ENCODE measurements at places on chromosomes 7 and 10. TPM values are rescaled to one million over a fixed set of nuclear protein-coding genes. Genes with fewer than 3 reads are reported as not detected.

- no peaks in the 10 kb centered on the region for H3K36me3 ChIP-seq
- DNase-seq, result no peak
- H3K27me3 ChIP-seq, result no peaks in the 10 kb centered on the region
- no peak overlapping the region for H3K4me3 ChIP-seq
- H3K4me1 ChIP-seq, result peaks cover 42% of the 10 kb centered on the region
Observed at GRCh38 chr10:97020452-97021400, 165.0 kb downstream of the SLIT1 start.

DNA sequence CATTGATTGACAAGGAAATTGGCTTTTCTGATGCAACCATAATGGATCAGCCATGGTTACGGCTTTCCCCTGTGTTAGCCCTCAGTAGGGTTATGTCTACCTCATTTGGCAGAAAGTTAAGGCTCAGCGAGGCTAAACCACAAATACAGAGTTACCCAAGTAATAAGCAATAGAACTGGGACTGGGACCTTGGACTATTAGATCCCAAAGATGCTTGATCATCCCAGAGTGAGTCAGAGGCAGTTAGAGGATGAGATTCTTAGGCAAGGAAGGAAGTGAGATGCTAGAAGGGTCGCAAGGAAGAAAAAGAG lies 401.4 kb downstream of the TNS3 start:
- H3K27ac ChIP-seq, result no peak overlapping the region
- no peaks in the 10 kb centered on the region for H3K36me3 ChIP-seq
- H3K4me3 ChIP-seq, result no peak overlapping the region

- no peak overlapping the region for H3K4me3 ChIP-seq
- H3K27ac ChIP-seq, result no peak overlapping the region
- no peak for DNase-seq
- no peaks in the 10 kb centered on the region for H3K36me3 ChIP-seq
Observed at GRCh38 chr10:71059054-71059818, 153.1 kb upstream of the UNC5B start.

- H3K4me1 ChIP-seq, result no peaks in the 10 kb centered on the region
- no peak for DNase-seq
- H3K4me3 ChIP-seq, result no peak overlapping the region
- no peaks in the 10 kb centered on the region for H3K27me3 ChIP-seq
Observed at GRCh38 chr7:102024769-102025391, 207.5 kb downstream of the CUX1 start.

DNA sequence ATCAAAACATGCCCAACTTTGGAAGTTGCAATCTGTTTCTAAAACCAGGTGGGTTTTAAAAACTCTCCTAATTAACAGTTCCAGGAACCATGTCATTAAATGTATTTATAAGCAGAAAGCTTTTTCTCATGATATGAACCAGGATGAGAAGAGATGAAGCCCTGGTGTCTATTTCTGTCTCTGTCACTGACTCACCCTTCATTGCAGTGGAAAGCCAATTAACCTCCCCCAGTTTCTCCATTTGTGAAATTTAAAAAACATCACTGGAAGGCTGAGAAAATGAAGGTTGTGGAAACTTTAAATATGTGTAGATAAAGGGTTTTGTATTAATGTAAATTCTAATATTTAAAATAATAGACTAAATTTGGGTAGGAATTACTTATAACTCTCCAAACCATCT lies 1088.0 kb downstream of the SORCS1 start:
- no peaks in the 10 kb centered on the region for H3K4me1 ChIP-seq
- no peaks in the 10 kb centered on the region for H3K36me3 ChIP-seq
- no peak overlapping the region for H3K27ac ChIP-seq
- no peaks in the 10 kb centered on the region for H3K27me3 ChIP-seq
- no peak for DNase-seq

- no peak overlapping the region for H3K4me3 ChIP-seq
- no peaks in the 10 kb centered on the region for H3K36me3 ChIP-seq
- no peaks in the 10 kb centered on the region for H3K27me3 ChIP-seq
- DNase-seq, result no peak
- no peaks in the 10 kb centered on the region for H3K4me1 ChIP-seq
- no peak overlapping the region for H3K27ac ChIP-seq
Observed at GRCh38 chr7:88104732-88105131, 115.1 kb downstream of the SRI start.

DNA sequence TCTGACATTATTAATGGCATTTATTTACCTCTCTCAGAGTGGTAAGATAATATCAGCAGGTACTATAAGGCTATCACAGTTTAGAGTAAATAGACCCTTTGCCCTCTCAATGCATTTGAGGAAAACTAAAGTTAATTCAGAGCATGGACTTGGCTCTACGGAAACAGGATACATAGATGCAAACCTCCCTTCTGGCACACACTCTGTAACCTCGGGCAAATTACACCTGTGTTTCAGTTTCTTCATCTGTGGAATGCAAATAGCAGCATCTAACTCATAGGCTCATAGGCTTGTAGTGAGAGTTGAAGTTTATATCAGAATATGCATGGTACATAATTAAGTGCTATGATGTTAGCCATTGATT lies 5.6 kb downstream of the RAPGEF5 start:
- peaks cover 38% of the 10 kb centered on the region for H3K27me3 ChIP-seq
- H3K4me3 ChIP-seq, result no peak overlapping the region
- DNase-seq, result no peak
- no peak overlapping the region for H3K27ac ChIP-seq
- H3K4me1 ChIP-seq, result peaks cover 5% of the 10 kb centered on the region

GRCh38 chr7:100080907-100081534 lies 502 bp downstream of the ZNF3 start:
- no peak for DNase-seq
- H3K36me3 ChIP-seq, result peaks cover 20% of the 10 kb centered on the region
- peak overlapping the region; percentile 92 for H3K27ac ChIP-seq
- H3K4me1 ChIP-seq, result peaks cover 30% of the 10 kb centered on the region

- peaks cover 28% of the 10 kb centered on the region for H3K4me1 ChIP-seq
- DNase-seq, result no peak
- H3K27me3 ChIP-seq, result no peaks in the 10 kb centered on the region
Observed at GRCh38 chr7:86949052-86949778, 110.2 kb downstream of the ELAPOR2 start.

DNA sequence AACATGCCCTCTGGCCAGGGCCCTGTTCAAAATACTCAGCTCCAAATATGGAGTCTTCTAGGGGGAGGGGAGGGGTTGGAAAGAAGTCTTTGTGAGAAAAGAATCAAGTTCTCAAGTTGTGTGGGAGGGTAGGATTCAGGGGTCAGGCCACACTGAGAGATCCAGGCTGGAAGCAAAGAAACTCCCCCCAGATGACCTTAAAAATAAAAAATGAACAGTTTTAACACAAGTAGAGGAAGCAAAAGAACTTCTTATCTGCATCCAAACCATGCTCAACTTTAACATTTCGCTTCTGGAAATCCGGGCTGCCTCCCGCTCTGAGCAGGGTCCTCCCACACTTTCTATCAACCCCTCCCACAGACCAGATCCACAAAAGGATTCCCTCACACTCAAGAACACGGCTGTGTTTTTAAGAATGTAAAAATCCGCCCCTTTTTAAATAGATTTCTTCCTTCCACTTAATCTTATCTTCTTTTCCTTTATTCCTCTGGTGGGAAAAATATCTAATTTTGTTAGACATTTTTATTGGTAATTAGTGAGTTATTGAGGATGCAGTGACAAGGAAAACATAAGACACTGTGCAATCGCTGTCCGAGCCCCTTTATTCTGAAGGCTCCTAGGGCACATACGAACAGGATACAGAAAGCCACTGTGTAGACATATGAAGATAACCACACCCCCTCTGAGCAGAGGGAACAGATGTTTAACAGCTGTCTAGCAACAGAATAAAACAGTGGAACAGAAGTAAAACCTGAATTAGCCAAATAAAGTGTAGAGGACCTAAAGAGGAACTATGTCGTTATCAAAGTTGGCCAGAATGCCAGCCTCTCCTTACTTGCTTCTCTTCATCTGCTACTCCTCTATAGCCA lies 43.8 kb downstream of the CYTH3 start:
- peak overlapping the region; percentile 57 for H3K4me3 ChIP-seq
- H3K36me3 ChIP-seq, result no peaks in the 10 kb centered on the region
- DNase-seq, result no peak
- peak overlapping the region; percentile 93 for H3K27ac ChIP-seq
- H3K27me3 ChIP-seq, result no peaks in the 10 kb centered on the region

DNA sequence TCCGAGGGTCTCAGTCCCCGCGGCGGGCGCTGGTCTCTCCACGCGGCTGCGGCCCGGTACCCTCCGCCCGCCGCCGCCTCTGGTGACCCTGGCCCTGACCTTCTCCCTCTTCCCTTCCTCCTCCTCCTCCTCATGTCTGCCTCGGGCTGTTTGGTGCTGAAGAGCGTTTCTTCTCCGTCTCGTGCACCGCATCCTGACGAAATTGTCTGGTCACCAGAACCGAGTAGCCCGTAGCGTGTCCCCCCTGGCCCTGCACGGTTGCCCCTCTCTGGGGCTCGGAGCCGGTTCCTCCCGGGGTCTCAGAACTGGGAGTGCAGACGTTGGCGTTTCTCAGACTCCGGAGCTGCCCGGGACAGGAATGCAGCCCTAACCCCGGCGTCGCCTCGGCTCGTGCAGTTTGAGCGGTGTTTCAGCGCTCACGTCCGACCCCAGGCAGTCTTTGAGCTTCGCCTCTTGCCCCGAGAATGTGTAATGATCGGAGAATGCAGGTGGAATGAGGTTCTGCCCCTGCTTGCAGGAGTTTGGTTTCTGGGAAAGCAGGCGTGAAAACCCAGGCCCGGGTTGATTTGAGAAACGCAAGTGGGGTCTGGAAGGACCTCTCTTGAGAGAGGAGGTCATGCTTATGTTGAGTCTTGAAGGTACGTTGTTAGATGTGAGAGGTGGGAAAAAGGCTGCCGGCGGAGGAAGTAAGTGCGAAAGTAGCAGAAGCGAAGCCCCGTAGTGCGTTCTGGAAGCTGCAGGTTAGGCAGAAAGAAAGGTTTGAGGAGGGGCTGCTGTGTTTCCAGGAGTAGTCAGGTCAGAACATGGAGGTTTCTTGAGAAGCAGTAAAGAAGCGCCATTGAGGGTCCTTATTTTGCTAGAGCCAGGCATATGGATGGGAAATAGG lies 743 bp downstream of the RBM17 start:
- H3K27me3 ChIP-seq, result peaks cover 18% of the 10 kb centered on the region
- peak overlapping the region; percentile 88 for H3K4me3 ChIP-seq
- peak overlapping the region; percentile 12 for H3K27ac ChIP-seq
- peak; percentile 83 for DNase-seq

- no peaks in the 10 kb centered on the region for H3K4me1 ChIP-seq
- H3K36me3 ChIP-seq, result no peaks in the 10 kb centered on the region
- H3K27me3 ChIP-seq, result peaks cover 12% of the 10 kb centered on the region
- no peak overlapping the region for H3K4me3 ChIP-seq
- no peak for DNase-seq
- no peak overlapping the region for H3K27ac ChIP-seq
Observed at GRCh38 chr7:1693419-1693990, 23.4 kb downstream of the ELFN1 start.

DNA sequence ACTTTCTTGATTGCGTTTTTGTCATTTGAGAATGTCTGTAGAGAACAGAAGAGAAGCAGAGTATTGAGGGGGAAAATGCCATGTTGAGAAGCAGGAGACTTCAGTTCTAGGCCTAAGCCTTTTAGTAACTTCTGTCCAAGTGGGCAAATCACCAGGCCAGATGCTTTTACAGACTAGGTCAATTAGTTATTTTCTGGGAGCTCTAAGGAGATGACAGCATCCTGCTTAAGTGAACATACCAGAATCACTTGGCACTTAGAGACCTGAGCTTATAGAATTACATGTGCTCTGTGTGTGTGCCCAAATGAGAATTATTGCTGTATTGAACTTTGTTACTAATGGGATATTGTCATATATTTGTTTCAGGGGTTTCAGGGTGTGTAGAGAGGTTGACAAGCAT lies 24.0 kb downstream of the AGK start:
- no peak overlapping the region for H3K27ac ChIP-seq
- no peak overlapping the region for H3K4me3 ChIP-seq
- DNase-seq, result no peak
- no peaks in the 10 kb centered on the region for H3K27me3 ChIP-seq
- H3K36me3 ChIP-seq, result peaks cover 27% of the 10 kb centered on the region

DNA sequence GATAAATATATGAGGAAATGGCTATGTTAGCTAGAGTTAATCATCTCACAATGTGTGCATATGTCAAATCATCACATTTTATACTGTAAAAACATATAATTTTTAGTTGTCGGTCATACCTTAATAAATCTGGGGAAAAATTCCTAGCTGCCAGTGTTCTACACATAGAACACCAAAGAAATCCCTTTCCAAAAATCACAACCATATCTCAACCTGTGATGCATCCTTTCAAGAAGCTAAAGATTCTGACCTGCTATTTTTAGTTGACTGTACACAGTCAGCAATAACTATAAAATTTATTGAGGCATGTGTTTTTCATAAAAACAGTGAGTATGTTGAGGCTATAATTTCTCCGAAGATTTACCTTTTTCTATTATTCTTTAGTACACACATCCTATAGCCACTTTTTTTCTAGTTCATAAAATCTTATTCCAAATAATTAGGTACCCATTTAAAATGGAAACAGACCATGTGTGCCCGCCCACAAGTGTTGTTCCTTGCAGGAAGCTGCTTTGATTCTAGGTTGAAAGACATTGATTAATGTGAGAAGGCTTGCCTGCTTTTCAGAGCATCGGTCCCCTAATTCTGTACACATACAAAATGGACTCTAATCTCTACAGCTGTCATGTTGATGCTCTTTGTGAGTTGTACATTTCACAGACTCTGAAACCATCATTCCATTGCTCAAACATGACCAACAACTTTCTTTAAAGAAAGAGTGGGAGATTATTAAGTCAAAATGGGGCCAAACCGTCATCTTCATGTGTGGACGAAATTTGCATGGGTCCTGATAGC lies 117.5 kb upstream of the LRRN3 start:
- no peak for DNase-seq
- no peak overlapping the region for H3K27ac ChIP-seq
- no peaks in the 10 kb centered on the region for H3K27me3 ChIP-seq

DNA sequence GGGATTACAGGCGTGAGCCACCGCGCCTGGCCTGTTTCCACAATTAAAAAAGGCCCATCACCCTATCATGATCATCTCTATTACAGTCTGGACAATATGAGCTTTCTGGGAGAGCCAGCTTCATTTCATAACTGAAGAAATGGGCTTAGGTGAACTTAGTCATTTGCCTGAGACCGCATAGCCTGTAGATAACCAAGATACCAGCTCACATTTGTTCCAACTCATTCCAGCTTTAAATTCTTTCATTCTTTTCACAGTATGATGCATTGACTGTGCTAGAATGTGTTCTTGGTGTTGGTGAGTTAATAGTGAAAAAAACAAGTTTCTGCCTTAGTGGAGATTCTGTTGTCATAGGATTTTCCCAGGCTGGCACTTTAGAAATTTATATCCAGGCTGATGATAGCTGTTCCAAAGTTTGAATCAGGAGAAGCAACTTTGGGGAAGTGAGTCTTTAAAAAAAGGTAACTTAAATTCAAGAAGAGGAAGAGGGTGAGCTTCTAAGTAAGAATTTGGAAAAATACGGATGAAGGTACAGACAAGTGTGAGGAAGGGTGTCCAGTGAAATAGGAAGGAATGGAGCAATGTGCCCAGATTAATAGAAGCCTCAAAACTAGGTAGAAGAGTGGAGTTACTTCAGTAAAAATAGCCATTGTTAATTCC lies 2.1 kb upstream of the H2AZ2 start:
- H3K27ac ChIP-seq, result peak overlapping the region; percentile 3
- H3K27me3 ChIP-seq, result no peaks in the 10 kb centered on the region
- DNase-seq, result no peak
- H3K4me1 ChIP-seq, result peaks cover 29% of the 10 kb centered on the region

XRCC2 gene
- total RNA-seq, result 1.4 TPM

TMEM243 gene
- total RNA-seq, result 23.0 TPM

All from osteocyte (in vitro differentiated cells).